Smooth muscle cell of the brain vasculature (primary cell): ENCODE measurements at places on chromosomes 4 and X.

GRCh38 chrX:43868791-43869190 lies 13.5 kb downstream of the MAOB start:
- no peak for DNase-seq

GRCh38 chr4:83269256-83269655 lies 15.3 kb downstream of the COQ2 start:
- DNase-seq = no peak

DNA sequence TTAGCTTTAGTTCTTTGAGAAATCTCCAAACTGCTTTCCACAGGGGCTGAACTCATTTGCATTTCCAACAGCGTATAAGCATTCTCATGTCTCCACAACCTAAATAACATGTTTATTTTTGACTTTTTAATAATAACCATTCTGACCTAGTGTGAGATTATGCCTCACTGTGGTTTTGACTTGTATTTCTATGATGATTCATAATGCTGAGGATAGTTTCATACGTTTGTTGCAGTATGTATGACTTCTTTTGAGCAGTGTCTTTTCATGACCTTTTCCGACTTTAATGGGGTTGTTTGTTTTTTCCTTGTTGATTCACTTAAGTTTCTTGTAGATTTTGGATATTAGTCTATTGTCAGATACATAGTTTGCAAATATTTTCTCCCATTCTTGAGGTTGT lies 1833.0 kb upstream of the PCDH10 start:
- no peak for DNase-seq

DNA sequence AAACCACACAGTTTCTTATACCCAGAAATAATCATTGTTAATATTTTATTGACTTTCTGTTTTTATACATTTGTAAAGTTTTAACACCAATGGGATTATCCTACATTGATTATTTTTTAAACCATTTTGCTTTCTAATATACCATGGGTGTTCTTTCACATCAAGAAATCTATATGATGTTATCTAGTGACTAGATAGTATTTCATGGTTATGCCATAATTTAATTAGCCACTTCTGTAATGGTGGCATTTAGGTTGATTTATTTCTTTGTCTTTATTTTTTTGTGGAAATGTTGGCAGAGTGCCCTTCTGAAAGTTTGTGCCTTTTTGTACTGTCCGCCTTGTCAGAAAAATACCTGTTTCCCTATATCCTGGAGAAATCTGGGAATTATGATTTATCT lies 193.3 kb downstream of the CEP135 start:
- DNase-seq = no peak

DNA sequence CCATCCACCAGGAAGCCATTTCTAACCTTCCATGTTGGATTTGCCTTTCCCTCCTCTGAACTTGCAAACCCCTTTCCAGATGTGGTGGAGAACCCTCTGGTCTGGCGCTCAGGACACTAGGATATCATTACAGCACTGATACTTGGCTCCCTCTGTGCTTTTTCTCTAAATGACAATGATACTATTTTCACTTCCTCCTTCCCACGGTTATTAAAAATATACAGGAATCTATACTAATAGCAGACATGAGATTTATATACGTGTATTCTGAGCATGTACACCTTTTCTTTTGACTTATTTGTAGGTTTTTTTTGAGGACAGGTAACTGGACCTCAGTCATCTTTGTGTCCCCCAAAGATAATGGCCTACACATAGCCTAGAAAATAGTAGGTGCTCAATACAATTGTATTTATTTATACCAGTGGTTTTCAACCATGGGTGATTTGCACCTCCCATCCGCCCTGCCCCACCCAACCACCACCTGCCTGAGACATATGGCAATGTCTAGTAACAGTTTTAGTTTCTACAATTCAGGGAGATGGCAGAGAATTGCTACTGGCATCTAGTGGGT lies 60.4 kb upstream of the PLAC8 start:
- no peak for DNase-seq

DNA sequence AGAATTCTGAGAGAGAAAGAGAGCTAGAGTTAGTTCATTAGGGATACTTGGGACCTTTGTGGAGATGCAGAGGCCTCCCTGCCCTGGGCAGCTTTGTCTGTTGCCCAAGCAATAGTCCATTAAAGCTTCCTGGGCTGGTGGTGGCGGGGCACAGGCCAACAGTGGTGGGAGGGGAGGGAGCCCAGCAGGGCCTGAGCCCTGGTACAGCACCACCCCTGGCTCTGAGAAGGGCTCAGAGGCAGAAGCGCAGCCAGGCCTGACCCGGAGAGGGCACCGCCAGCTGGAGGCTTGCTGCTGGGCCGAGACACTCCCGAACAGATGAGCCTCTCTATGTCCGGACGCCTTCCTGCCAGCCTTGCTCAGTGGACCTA lies 65.3 kb downstream of the EFNB1 start:
- no peak for DNase-seq

- DNase-seq = no peak
Observed at GRCh38 chr4:124097447-124097846, 615.1 kb downstream of the ANKRD50 start.
